ENCODE measurements at places on chromosomes 2 and 18.

GRCh38 chr2:46180189-46180588 lies 117.0 kb upstream of the EPAS1 start:
- no peak for DNase-seq

- no peak for DNase-seq
Measured at GRCh38 chr2:40271094-40271493, 180.8 kb downstream of the SLC8A1 start.

DNA sequence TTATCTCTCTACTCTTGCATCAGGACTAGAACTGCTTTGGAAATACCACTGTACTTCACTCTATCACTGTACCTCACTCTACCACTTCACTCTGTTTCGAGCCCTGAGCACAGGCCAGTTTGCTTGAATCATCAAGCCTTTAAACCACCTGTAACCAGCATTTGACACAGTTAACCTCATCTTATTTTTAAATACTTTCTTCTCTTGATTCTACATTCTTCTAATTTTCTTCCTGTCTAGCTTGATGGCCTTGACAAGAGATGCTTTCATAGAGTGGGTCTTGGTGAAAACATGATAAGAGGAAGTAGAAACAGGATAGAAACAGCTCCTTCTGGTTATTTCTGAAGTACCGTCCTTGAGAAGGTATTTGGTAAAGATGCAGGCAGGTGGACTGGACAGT lies 78.1 kb downstream of the SPIRE1 start:
- no peak for DNase-seq

GRCh38 chr2:229275506-229275905 lies 4.4 kb upstream of the PID1 start:
- no peak for DNase-seq
